ENCODE measurements at places on chromosomes 2 and 18. TPM values are rescaled to one million over a fixed set of nuclear protein-coding genes. Genes with fewer than 3 reads are reported as not detected.

SNRNP27 gene
- 37.7 TPM for total RNA-seq

- no peaks in the 10 kb centered on the region for H3K36me3 ChIP-seq
- no peak overlapping the region for H3K4me3 ChIP-seq
- H3K27me3 ChIP-seq = no peaks in the 10 kb centered on the region
- H3K4me1 ChIP-seq = no peaks in the 10 kb centered on the region
Observed at GRCh38 chr2:112869258-112869842, 32.8 kb upstream of the IL1B start.

DNA sequence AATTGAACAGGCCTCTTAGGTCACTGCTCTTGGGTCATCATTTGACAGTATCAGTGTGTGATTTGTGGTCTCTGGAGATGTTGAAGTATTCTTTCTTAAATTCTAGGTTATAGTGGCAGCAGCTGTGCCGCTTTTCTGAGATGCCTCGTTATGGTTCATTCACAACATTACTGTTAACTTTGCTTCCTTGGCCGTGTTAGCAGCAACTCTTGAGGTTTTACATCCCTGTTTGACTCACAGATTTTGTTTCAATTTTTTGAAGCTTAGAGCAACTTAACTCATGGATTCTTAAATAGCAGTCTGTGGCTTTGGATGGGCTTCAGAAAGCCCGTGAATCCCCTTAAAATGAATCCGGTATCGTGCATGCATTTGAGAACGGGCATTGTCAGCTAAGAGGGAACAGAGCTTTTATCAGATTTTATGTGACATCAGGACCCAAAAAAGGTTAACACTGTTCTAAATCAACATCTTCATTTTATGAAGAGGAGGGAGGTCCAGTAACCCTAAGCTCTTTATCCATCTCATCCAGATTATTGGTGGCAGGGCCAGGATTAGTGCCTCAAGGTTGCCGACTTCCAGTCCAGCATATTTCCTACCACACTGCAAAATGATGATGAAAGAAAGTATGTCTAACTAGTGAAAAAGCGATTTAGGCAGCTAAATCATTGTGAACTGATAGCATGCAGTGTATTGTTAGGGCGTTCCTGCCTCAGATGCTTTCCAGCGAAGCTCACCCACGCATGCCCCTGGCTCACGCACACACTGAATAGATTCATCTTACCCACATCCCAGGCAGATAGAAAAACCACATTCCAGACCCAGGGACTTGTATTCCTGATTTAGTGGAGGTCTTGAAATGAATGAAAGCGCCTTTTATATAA lies 5.1 kb downstream of the TRIB2 start:
- peak overlapping the region; percentile 73 for H3K4me3 ChIP-seq
- H3K4me1 ChIP-seq = peaks cover 38% of the 10 kb centered on the region
- H3K36me3 ChIP-seq = no peaks in the 10 kb centered on the region
- H3K27ac ChIP-seq = no peak overlapping the region

- H3K4me3 ChIP-seq = no peak overlapping the region
- H3K27me3 ChIP-seq = no peaks in the 10 kb centered on the region
- DNase-seq = no peak
- peak overlapping the region; percentile 26 for H3K27ac ChIP-seq
- no peaks in the 10 kb centered on the region for H3K4me1 ChIP-seq
Observed at GRCh38 chr2:222892761-222893160, 31.9 kb downstream of the ACSL3 start.

- H3K27me3 ChIP-seq = no peaks in the 10 kb centered on the region
- H3K27ac ChIP-seq = no peak overlapping the region
- H3K4me1 ChIP-seq = no peaks in the 10 kb centered on the region
- H3K36me3 ChIP-seq = no peaks in the 10 kb centered on the region
- no peak overlapping the region for H3K4me3 ChIP-seq
Observed at GRCh38 chr2:127043367-127044164, 63.4 kb downstream of the BIN1 start.

DNA sequence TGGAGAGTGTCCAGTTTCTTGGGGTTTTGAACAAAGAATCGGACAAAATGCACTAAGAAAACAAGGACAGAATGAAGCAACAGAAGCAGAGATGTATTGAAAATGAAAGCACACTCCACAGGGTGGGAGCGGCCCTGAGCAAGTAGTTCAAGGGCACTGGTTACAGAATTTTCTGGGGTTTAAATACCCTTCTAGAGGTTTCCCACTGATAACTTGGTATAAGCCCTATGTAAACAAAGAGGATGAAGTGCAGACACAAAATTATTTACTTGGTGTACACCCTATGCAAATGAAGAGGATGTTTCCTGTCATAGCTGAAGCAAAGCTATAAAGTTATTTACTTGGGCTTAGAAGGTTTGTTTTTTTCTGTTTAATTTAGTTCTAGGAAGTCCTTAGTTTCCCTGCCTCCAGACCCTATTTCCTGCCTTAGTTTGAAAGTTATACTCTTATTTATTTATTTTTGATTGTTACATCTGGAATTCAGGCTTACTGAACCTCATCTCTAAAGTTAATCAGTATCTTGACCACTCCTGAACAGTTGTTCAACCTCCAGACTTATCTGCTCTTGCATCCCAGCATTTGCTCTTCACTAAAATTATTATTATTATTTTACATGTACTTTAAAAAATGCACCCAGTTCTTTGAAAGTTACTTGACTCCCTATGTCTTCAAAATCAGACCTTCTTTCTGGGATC lies 193.5 kb downstream of the SPP2 start:
- no peak overlapping the region for H3K27ac ChIP-seq
- no peaks in the 10 kb centered on the region for H3K27me3 ChIP-seq
- H3K4me3 ChIP-seq = no peak overlapping the region

IL36B gene
- total RNA-seq = not detected

DNA sequence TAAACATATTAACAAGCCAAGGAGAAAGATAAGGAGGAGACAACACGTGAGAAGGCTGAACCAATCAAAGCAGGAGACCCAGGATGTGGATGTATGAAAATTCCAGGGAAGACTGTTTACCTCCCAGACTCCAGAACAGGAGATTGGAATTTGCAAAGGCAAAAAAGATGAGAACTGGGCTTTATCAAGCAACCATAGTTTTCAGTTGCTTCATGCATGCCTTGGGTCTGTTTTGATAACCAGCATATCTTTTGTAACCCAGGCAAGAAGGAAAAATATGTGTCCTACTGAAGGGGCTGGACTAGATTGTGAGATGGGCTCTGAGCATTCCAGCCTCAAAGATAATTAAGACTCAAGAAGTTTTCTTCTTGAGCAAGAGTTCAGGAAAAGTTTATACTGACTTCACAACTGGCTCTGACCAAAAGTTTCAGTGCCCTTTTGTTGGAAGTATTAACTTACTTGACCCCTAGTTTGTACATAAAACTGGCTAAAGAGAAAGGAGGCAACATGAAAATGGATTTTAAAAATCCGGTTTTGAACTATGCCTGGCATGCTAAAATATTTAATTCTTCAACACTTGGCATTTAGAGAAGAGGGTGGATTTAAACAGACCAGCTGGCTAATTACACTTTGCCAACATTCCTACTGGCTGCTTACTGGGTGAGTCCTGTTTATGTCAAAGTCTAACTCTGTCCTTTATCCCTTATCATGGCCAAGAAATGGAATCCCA lies 79.3 kb upstream of the CD28 start:
- no peaks in the 10 kb centered on the region for H3K27me3 ChIP-seq
- no peaks in the 10 kb centered on the region for H3K4me1 ChIP-seq
- no peak for DNase-seq
- H3K36me3 ChIP-seq = no peaks in the 10 kb centered on the region

DNA sequence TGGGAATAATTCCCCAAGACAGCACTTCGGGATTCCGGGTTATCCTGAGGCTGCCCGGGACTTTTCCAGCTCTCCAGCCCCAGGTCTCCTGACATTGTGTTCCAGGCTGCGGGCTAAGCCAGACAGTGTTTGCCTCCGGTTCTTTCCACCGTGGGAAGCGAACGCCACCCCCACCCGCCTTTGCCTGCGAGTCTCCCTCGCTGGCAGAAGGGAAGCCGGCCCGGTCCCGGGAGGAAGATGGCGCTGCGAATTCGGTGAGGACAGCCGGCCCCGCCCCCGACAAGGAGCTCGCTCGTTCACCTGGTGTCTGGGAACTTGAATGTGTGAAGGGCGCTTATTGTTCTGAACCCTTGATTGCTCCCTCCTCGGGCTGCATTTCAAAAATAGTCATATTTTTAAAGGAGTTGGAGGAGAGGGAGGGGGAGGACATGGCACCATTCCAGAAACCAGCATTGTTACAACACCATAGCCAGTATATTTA lies 2.9 kb downstream of the LRATD1 start:
- H3K4me3 ChIP-seq = peak overlapping the region; percentile 57
- peak; percentile 63 for DNase-seq
- H3K27ac ChIP-seq = peak overlapping the region; percentile 47
- H3K27me3 ChIP-seq = no peaks in the 10 kb centered on the region

CNGA3 gene
- total RNA-seq = not detected

DNA sequence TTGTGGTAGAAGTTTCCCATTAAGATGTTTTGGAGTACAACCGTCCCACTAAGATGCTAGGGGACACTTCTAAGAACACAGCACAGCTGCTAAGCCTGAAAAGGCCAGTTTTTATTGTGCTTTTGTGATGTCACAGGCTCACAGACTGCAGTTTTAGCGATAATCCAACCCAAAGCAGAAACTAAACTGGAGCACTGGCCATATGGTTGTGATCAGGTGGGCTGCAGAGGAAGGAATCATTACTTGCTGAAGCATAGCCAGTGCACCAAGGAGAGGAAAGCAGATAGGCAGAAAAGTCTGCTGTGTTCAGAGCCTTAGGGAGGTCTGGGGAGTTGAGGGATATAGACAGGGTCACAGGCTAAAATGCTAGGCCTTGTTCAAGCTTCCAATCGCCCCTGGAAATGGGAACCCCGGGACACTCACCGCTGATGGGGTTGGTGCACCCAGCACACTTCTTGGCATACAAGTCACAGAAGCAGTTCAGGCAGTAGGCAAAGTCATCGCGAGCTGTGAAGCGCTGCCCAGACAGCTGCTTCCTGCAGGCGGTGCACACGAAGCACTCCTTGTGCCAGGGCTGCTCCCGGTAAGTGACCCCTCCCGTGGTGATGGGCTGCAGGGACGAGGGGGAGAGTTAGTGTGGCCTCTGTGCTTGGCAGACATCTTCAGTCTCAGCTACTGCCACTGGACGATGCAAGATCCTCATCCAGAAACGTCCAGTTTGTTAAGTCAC lies 25.7 kb downstream of the C2orf49 start:
- no peak overlapping the region for H3K4me3 ChIP-seq
- H3K27ac ChIP-seq = no peak overlapping the region
- H3K4me1 ChIP-seq = no peaks in the 10 kb centered on the region
- no peaks in the 10 kb centered on the region for H3K27me3 ChIP-seq
- H3K36me3 ChIP-seq = peaks cover 12% of the 10 kb centered on the region
- no peak for DNase-seq

DNA sequence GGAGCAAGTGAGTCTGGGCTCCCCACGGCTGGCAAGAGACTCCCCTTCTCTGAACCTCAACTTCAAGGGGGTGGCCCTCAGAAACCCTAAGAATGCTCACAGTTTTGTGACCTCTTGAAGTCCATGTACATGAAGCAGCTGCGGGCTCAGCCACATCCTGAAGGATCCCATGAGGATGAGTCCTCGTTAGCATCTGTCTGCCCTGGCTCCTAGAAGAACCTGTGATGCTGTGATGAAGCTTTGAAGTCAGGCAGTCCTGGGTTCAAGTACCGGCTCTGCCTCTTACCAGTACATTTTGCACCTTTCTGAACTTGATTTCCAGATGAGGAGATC lies 38.1 kb downstream of the SDC1 start:
- H3K27ac ChIP-seq = peak overlapping the region; percentile 58
- H3K4me3 ChIP-seq = no peak overlapping the region
- DNase-seq = no peak
- H3K4me1 ChIP-seq = no peaks in the 10 kb centered on the region
- H3K36me3 ChIP-seq = no peaks in the 10 kb centered on the region
- H3K27me3 ChIP-seq = no peaks in the 10 kb centered on the region

- H3K27me3 ChIP-seq = no peaks in the 10 kb centered on the region
- H3K36me3 ChIP-seq = no peaks in the 10 kb centered on the region
- no peaks in the 10 kb centered on the region for H3K4me1 ChIP-seq
- H3K27ac ChIP-seq = no peak overlapping the region
Observed at GRCh38 chr2:86675104-86675503, 45.0 kb upstream of the RMND5A start.

- no peak overlapping the region for H3K27ac ChIP-seq
- no peaks in the 10 kb centered on the region for H3K27me3 ChIP-seq
- no peak for DNase-seq
- H3K4me3 ChIP-seq = no peak overlapping the region
Observed at GRCh38 chr2:165617741-165618481, 148.4 kb downstream of the CSRNP3 start.

FBXO36 gene
- total RNA-seq = 0.68 TPM

DNA sequence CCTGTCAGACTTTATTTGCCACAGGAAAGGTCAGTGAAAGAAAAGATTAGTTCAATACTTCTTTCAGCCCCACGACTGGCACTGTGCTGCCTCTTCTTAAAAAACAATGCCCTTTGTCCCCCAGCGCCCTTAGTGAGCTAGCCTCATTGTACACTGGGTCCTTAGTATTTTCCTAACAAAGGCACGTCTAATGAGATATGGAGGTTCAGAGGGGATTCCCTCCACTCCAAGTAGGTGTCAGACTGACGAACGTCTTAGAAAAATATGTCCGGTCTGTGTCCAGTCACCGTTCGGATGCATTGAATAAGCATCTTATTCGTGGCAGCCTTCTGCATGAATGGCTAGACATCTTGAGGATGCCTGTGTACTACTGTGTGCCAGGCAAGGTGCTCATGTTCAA lies 1.1 kb downstream of the FECH start:
- H3K27me3 ChIP-seq = no peaks in the 10 kb centered on the region
- DNase-seq = no peak
- H3K4me1 ChIP-seq = no peaks in the 10 kb centered on the region
- H3K36me3 ChIP-seq = no peaks in the 10 kb centered on the region

LRRC30 gene
- not detected for total RNA-seq

- DNase-seq = no peak
- no peaks in the 10 kb centered on the region for H3K4me1 ChIP-seq
- no peak overlapping the region for H3K4me3 ChIP-seq
- H3K27me3 ChIP-seq = no peaks in the 10 kb centered on the region
- no peak overlapping the region for H3K27ac ChIP-seq
Observed at GRCh38 chr2:168365094-168365621, 90.9 kb upstream of the CERS6 start.

QPCT gene
- 0.55 TPM for total RNA-seq

UGT1A4 gene
- total RNA-seq = 117 TPM

MARS2 gene
- 12.5 TPM for total RNA-seq

- H3K27ac ChIP-seq = no peak overlapping the region
- H3K4me1 ChIP-seq = no peaks in the 10 kb centered on the region
- H3K36me3 ChIP-seq = no peaks in the 10 kb centered on the region
- no peak overlapping the region for H3K4me3 ChIP-seq
- DNase-seq = no peak
Observed at GRCh38 chr18:52333860-52334259, 6.1 kb upstream of the DCC start.

GRCh38 chr2:215540658-215541057 lies 104.8 kb upstream of the FN1 start:
- no peaks in the 10 kb centered on the region for H3K4me1 ChIP-seq
- no peaks in the 10 kb centered on the region for H3K27me3 ChIP-seq
- no peak for DNase-seq
- H3K27ac ChIP-seq = no peak overlapping the region
- H3K4me3 ChIP-seq = no peak overlapping the region

PDE11A gene
- total RNA-seq = 4.2 TPM

TMEFF2 gene
- not detected for total RNA-seq

CABYR gene
- total RNA-seq = not detected

Data from right lobe of liver (tissue), 6 donors.